Neural cell (in vitro differentiated cells): ENCODE measurements at places on chromosomes 2 and 18. TPM values are rescaled to one million over a fixed set of nuclear protein-coding genes. Genes with fewer than 3 reads are reported as not detected.

Gene RFTN2
- polyA plus RNA-seq: 0.06 TPM in 2 replicates

Gene TUBB8B
- not detected in 2 replicates for polyA plus RNA-seq

Gene KLHL41
- polyA plus RNA-seq: 2.3 and 2.7 TPM in 2 replicates

Gene MLPH
- not detected in 2 replicates for polyA plus RNA-seq

Gene ERICH2
- polyA plus RNA-seq: 1.3 TPM in 1 of 2 replicates, not detected in the other

Gene RESP18
- not detected in 2 replicates for polyA plus RNA-seq

Gene MERTK
- 0.16 and 0.53 TPM in 2 replicates for polyA plus RNA-seq

Gene ANKRD62
- polyA plus RNA-seq: not detected in 2 replicates

Gene RBM43
- polyA plus RNA-seq: not detected in 2 replicates

Gene LRRTM4
- polyA plus RNA-seq: 37.1 and 37.3 TPM in 2 replicates

Gene GALR1
- polyA plus RNA-seq: 0.11 and 0.14 TPM in 2 replicates

Gene TMEM178A
- polyA plus RNA-seq: 31.8 and 32.4 TPM in 2 replicates

Gene CRYGD
- not detected in 2 replicates for polyA plus RNA-seq

Gene CHRNG
- not detected in 2 replicates for polyA plus RNA-seq

Gene HTR2B
- polyA plus RNA-seq: 0.64 TPM in 1 of 2 replicates, not detected in the other

Gene TUBA3E
- polyA plus RNA-seq: not detected in 2 replicates

Gene TRABD2A
- polyA plus RNA-seq: 0.17 and 2.7 TPM in 2 replicates

Gene CDKL4
- not detected in 2 replicates for polyA plus RNA-seq

Gene GALNT5
- not detected in 2 replicates for polyA plus RNA-seq

Gene RGPD8
- 6.8 and 12.0 TPM in 2 replicates for polyA plus RNA-seq

Gene CCT4
- 132 and 140 TPM in 2 replicates for polyA plus RNA-seq

Gene FSHR
- polyA plus RNA-seq: 0.36 TPM in 1 of 2 replicates, not detected in the other

Gene DUSP2
- polyA plus RNA-seq: 1.5 and 2.1 TPM in 2 replicates

Gene IL1RN
- not detected in 2 replicates for polyA plus RNA-seq

Gene CACNB4
- 29.0 and 31.1 TPM in 2 replicates for polyA plus RNA-seq

Gene IGFBP5
- 1.6 and 2.1 TPM in 2 replicates for polyA plus RNA-seq

Gene AQP4
- polyA plus RNA-seq: 0.24 TPM in 1 of 2 replicates, not detected in the other

Gene TTL
- polyA plus RNA-seq: 48.2 and 53.8 TPM in 2 replicates

Gene TTC39C
- 19.9 and 29.7 TPM in 2 replicates for polyA plus RNA-seq

Gene CNOT11
- 34.9 and 35.2 TPM in 2 replicates for polyA plus RNA-seq

Gene DNAH7
- polyA plus RNA-seq: 0.67 and 1.1 TPM in 2 replicates

Gene CCDC93
- polyA plus RNA-seq: 98.4 and 112 TPM in 2 replicates

Gene GKN1
- not detected in 2 replicates for polyA plus RNA-seq

Gene AKAIN1
- not detected in 2 replicates for polyA plus RNA-seq

Gene ABHD1
- not detected in 2 replicates for polyA plus RNA-seq

Gene ARHGAP25
- polyA plus RNA-seq: not detected in 2 replicates

Gene ELOA2
- polyA plus RNA-seq: not detected in 2 replicates

Gene STARD6
- not detected in 2 replicates for polyA plus RNA-seq
